Activated T-helper 1 cell treated with anti-CD3 and anti-CD28 coated beads, Interleukin-2, amount 50 U/mL, for 16 hours (primary cell): ENCODE measurements at places on chromosomes 12 and 14.

- DNase-seq = no peak
Measured at GRCh38 chr12:116799955-116800354, 61.8 kb downstream of the RNFT2 start.

- DNase-seq = no peak
Measured at GRCh38 chr14:61344437-61345150, 23.2 kb downstream of the PRKCH start.

DNA sequence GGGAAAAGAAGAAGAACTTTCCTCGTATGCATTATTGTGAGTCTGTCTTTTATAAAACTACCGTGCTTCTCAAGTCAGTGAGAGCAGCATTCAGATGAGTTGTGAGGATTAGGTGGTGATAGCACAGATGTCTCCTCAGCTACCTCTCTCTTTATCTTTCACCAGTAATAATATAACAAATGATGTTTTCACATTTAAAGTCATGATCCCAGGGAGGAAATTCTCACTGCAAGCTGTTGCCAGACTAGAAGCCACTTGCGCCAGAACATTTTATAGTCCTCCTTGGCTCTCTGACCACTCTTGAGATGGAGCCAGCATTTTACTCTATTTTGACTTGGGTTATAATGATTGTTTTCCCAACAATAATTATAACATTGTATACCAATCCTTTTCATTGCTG is 443.1 kb downstream of the AEBP2 start:
- no peak for DNase-seq

DNA sequence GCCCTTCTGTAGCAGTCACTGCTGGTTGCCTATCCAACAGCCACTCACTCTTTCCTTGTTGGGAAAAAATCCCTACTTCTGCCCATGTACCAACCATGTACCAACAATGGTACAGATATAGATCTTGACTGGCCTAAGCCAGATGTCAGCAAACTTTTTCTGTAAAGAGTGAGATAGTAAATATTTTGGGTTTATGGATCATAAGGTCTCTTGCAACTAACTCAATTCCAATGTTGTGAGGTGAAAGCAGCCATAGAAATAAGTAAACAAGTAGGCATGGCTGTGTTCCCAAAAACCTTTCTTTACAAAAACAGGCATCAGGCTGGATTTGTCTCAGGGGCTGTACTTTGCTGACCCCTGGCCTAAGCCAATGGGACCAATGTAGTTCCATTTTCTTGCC is 73.5 kb downstream of the ARMH4 start:
- DNase-seq = no peak

DNA sequence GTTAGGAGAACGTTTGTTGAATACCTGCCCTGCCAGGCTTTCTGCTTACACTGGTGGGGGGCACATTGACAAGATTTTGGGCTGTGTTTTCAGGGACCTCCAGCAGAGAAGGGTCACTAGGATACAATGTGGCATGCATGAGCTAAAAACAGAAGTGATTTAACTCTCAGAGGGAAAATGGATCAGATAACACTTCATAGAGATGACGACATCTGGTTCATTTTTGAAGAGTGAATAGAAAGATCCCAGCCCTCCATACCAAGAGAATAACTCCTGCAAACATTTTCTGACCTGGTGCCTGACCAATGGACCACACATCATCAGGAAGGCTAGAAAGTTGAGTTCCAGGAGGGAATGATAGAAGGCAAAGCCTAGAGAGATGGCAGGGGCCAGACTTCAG is 33.7 kb downstream of the CKB start:
- no peak for DNase-seq

DNA sequence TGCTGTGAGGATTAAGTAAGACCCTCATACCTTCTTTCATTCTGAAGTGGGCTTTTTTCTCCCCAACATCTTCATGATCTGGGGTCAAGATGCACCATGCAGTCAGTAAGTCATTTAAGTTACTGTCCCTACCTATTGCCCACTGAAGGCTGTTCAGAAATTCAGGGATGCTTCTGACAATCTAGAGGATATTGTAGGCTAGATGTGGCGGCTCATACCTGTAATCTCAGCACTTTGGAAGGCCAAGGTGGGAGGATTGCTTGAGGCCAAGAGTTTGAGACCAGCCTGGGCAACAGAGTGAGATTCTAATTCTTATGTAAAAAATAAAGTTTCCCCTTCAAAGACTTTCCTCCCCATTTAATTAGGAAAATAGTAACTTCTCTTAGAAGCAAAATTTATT is 28.7 kb downstream of the PHETA1 start:
- no peak for DNase-seq

DNA sequence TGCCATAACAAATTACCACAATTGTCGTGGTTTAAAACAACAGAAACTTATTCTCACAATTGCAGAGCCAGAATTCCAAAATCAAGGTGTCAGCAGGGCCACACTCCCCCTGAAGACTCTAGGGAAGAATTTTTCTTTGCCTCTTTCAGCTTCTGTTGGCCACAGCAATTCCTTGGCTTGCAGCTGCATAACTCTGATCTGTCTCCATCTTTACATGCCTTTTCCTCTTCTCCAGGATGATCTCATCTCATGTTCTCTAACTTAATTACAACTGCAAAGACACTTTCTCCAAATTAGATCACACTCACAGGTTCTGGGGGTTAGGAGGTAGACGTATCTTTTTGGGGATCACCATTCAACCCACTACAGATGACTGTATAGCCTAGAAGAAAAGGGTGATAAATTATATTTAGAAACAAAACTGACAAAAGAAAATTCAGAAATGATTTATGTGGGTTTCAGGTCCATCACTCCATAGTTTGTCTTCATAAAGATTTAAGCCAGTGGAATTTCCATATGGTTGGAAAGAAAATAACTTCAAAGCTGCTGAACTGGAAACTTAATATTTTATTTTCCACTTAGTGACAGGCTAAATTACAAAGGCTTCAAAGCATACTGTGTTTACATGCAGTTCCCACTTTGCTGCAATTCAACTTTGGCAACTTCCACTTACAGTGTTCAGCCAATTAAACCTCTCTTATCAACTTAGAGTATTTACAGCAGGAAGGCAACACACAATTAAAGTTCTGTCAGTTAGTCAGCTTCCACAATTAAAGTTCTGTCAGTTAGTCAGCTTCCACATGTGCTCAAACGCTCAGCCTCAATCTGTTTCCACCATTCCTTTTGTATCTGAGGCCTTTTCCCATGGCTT is 213.3 kb downstream of the EPS8 start:
- DNase-seq = no peak

DNA sequence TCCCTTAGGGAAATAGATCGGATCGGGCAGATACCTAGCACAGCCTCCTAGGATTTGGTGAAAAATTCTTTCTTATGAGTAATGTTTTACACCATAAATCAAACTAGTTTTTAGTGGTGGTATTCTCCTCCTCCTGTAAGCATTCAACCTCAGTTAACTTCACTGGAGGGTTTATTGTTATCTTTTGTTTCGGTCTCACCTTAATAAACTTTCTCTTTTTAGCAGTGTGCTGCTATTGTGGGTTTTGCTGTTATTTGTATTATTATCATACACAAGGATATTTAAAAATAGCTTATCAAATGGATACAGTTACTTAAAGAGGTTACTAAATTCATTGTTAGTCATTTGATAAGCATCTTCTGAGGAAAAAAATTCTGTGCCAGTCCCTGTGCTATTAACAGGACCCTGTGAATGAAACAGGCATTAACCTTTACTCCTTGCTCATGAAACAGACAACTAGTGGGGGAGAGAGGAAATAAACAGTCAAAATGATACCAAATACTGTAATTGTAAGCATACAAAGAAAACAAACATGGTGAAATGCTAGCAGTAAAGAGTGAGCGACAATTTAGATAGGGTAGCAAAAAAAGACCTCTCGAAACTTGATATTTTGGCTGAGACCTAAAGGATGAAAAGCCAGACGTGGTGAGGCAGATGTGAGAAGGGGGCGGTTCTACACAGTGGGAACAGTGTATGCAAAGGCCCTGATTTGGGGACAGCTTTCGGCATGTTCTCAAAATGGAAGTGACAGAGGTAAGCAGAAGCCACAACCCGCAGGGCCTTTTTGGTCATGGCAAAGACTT is 178.7 kb upstream of the SOX5 start:
- no peak for DNase-seq

DNA sequence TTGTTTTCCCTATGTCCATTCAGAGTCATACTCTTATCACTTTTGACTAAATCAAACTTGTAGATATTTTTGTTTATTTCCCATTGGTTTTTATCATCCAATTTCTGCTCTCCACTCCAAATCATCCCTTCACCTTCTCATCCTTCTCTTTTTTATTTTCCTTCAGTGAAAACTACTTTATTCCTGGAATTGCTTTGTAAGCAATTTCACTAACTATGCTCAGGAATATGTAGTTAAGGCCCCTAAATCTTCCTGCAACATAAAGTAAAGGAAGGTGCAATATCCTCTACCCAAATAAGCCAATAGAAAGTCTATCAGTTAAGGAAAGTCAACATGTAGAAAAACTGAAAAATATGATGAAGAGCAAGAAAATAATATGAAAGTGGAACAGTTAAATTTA is 308.4 kb downstream of the SEC23A start:
- DNase-seq = no peak

DNA sequence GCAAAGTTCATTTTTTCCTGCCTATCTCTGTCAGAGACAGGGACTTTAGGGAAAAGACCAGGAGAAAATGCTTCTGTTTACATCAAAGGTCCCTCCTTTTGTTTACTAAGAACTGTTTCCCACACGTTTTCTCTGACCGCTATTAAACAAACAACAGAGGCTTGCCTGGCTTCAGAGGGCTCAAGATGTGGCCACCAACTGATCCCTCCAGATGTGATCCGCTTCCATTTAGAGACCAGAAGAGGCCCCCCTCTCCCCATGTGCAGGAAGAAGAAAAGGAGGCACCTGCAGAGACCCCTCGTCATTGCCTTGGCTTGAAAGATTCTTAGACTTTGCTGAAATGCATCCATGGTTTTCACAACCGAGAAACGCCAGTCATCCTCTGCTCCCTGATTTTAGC is 217.9 kb upstream of the PWP1 start:
- no peak for DNase-seq

GRCh38 chr14:61671082-61671481 is 24.2 kb upstream of the HIF1A start:
- DNase-seq = no peak

- DNase-seq = no peak
Measured at GRCh38 chr12:124564232-124564958, 3.0 kb downstream of the NCOR2 start.

DNA sequence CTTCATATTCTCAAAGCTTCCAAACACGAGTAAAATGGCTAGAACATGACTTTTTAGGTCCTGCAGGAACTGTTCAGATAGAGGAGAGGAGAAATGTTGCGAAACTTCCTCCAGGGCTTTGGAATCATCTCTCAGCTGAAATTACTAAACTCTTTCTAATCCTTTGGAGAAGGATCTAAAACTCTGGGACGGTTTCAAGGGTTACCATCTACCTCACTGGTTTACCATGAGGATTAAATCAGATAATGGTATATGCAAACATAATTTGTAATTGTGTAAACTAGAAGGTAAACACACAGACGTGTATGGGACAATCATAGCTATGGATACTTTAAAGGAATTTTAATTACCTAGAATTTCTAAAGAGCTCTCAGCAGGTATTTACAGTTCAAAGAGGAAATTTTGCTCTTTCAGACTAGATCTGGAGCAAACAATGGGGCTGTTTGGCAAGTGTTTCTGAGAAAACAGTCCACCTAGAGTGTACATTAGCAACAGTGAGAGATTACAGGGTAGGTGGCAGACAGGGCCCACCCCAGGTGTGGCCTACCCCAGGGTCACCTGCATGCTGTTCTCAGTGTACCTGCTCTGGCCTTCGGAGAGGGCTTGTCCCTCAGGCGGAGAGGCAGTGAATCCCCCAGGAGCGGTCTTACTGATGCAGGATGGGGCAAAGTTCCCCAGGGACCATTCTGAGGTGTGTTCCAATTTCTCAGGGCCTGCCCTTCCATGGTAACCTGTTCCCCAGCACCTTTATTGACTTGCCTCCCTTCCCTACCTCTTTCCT is 124.7 kb upstream of the MAX start:
- DNase-seq = no peak

DNA sequence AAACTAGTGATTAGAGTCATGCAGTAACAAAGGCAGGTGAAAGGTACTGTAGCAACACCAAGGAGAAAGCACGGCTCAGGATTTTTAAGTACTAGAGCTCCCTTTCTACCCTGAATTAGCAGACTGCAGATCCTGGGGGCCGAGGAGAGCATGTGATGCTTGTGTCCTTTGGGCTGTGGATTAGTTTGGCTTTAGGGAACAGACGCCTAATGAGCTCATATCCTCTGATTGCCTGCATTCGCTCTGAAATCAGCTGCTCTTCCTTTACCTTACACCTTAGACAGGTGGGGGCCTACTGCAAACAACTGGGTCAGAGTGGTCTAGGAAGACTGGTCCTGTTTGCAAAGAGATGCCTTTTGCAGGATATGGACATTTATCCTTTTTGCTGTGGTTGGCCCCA is 2.2 kb downstream of the PIP4K2C start:
- no peak for DNase-seq

DNA sequence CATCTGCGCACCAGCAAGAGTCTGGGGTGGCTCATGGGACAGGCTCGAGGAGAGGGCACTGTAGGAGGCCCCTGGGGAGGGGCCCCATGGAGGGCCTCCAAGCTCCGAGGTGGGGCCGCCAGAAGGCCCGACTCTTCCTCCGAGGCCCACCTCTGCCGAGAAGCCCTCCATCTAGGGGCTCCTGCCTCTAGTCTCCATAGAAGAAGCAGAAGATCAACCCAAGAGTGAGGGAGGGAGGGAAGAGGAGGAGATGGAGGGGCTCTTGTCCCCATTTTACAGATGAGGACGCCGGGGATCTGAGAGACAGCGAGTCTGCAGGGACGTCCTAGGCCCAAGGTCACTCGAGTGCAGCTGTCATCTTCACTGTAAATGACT is 41.2 kb downstream of the DIO3 start:
- DNase-seq = no peak

GRCh38 chr12:46267575-46267824 is 1.3 kb downstream of the SLC38A1 start:
- DNase-seq = no peak

DNA sequence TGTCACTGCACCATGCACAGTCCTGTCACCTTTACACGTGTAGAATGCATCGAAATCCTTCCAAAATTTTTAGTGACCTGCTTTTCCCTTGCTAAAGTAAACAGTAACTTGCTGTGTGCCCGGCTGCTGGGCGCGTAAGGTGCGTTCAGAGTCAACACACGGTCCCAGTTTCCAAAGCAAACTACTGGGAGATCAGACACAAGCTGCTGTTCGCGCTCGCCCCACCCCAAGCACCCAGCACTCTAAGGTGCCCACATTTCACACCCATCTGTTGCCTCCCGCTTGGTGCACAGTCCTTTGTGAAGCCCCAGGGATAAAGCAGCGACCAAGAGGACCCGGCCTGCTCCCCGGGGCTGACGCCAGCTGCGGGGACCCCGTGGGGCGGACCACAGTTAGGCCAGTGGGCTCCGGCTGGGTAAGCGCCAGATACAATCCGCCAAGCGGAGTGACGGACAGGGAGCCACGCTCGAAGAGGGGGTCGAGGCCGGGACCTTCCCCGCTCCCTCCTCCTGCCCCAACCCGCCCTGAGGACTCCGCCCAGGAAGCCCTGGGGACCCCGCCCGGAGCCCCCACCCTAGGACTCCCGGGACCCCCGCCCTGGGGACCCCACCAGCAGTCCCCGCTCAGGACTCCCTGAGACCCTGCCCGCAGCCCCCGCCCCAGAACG is 633 bp downstream of the STX2 start:
- no peak for DNase-seq
